ENCODE measurements at places on chromosomes 6 and 20.

- no peak for DNase-seq
These were observed 27.6 kb downstream of the ZNF311 start for GRCh38 chr6:28977341-28978132.

DNA sequence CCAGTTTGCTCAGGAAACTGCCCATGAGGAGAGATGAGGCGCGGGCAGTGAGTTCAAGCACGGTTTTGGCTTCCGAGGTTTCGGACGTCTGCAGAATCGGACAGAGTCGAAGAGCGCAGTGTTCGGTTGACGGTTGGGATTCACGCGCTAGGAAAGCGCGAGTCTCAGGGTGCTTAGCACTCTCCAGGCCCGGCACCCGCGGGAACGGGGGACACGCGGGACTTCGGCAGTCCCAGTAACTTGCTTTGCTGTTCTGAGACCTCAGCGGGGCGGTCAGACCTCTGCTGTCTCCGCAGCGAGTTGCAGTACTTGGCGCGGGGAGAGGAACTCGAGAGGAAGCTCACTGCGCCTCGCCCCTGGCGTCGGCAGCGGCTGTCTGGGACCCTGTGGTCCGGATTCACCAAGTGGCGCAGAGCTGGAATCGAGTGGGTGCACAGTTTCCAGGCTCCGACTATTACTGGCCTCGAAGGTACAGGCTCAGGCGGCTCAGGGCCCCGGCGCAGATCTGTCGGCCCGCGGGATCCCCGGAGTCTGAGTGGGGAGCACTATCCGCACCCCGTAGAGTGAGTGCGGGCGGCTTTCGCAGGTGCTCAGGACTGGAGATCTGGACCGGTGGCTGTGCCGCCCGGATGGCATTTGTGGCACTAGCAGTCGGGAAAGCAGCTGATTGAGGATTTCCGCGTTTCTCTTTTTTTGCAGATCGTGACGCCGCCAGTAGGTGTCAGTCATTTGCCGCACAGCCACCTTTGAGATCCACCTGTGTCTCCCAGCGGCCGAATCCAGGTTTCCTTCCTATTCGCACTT lies at the start of gene POM121L2:
Gene POM121L2, minus strand, starts transcription at position 128 of the 804 bp plus-strand sequence. Its CDS starts 103 bp downstream, at position 25.
- DNase-seq = no peak

GRCh38 chr20:59955131-59955796 lies 3.0 kb upstream of the CDH26 start:
- DNase-seq = no peak

- no peak for DNase-seq
These were observed 111.5 kb downstream of the KHDRBS2 start for GRCh38 chr6:62174548-62174947.

- no peak for DNase-seq
These were observed 64.8 kb downstream of the SLC22A3 start for GRCh38 chr6:160412993-160413392.

DNA sequence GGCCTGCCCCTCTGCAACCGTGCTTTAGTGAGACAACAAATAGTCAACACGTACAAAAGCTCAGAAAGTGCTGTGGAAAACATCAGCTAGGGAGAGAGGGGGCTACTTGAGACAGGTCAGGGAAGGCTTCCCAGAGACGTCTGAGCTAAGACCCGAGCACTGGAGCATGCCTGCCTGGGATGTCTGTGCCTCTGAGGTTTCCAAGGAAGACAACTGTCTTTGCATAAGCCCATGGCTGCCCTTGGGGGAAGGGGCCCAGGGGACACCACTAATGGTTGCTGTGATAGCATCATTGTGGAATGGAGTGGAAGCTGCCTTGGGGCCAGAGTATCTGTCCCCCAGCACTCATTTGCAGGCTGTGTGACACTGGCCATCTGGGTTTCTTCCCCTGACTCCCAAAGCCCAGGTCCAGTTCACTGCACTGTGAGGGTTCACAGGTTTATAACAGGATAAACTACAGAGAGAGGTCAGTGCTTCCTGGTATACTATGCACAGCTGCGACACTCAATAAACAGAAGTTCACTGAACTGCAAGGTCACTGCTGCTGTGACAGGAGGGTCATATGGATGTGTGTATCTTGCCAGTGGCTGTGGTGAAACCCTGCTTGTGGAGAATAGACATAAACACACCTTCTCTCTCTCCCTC lies 1.5 kb upstream of the ARFGEF2 start:
- no peak for DNase-seq

DNA sequence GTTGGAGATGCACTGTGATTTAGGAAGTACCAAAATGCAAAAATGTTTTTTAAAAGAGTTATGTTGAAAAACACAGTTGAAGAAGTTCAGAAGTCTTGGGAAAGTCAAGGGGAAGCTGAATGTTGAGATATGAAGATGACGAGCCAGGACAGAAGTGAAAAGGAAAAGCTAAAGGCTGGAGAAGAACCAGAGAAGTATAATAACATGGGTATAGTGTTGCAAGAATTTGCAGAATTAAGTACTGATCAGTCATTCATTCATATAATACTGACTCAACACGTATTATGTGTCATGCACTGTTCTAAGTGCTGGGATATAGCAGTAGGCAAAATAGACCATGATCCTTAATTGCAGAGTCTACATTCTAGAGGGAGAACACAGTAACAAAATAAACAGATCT lies 432.8 kb downstream of the CDC5L start:
- no peak for DNase-seq

GRCh38 chr20:54431156-54431944 lies 44.0 kb upstream of the DOK5 start:
- no peak for DNase-seq

DNA sequence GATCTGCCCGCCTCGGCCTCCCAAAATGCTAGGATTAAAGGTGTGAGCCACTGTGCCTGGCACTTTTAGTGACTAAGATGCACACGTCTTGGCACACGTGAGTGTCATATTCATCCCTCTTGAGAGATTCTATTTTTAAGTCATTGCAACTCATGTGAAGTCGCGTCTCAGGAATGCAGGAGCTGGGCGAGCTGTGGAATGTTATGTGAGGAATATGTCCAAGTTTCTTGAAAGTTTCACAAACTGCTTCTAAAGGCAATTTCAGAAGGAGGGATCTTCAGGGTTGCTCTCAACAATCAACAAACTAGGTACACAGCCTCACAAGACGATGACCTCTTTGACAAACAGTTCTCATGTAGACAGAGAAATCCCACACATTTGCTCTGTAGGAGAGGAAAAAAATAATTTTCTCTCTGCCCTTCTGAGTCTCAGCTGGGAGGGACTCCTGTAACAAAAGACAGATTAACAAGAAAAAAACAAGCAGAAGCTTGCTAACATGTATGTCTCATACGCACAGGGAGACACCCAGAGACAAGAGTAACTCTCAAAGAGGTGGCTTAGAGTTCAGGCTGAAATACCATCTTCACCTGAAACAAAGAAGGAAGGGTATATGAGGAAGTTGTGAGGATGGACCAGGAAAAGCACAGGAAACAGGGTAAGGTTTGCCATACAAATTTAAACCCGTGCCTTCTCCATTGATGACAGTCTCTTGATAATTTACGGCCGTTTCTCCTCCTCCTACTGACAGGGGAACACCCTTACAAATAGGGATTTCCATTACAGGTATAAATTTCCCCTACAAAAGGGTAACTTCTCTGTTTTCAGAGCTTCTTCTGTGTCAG lies 45.3 kb upstream of the FAM50B start:
- DNase-seq = peak; percentile 92

GRCh38 chr20:13264907-13265306 lies 43.8 kb downstream of the ISM1 start:
- DNase-seq = no peak

- DNase-seq = no peak
These were observed 237.0 kb downstream of the NKAIN2 start for GRCh38 chr6:124040655-124041054.

DNA sequence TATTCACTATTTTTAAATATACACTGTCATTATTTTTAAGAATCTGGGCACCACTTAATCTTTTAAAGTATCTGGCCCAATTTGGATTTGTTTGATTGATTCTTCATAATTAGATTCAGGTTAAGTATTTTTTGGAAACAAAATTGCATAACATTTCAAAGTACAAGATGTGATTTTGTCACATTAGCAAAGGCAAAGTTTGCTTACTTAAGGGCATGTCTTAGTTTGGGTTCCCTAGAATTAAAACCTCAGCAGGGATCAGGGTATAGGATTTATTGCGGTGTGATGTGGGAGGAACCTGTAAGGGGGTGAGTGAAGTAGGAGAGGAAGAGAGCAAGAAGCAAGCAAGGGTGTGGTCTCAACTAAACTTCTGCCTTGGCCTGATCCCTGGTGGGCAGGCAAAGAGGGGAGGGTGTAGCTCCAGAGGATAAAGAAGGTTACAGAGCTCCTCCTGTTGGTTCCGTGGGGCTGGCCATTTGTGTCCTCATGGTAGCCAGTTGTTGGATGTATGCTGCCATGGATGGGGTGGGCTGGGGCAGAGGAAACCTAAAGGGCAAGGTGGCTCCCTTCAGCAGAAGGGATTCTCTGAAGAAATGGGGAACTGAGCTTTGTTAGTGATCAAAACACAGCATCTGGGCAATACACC lies 668.7 kb upstream of the SLC35B3 start:
- DNase-seq = no peak

DNA sequence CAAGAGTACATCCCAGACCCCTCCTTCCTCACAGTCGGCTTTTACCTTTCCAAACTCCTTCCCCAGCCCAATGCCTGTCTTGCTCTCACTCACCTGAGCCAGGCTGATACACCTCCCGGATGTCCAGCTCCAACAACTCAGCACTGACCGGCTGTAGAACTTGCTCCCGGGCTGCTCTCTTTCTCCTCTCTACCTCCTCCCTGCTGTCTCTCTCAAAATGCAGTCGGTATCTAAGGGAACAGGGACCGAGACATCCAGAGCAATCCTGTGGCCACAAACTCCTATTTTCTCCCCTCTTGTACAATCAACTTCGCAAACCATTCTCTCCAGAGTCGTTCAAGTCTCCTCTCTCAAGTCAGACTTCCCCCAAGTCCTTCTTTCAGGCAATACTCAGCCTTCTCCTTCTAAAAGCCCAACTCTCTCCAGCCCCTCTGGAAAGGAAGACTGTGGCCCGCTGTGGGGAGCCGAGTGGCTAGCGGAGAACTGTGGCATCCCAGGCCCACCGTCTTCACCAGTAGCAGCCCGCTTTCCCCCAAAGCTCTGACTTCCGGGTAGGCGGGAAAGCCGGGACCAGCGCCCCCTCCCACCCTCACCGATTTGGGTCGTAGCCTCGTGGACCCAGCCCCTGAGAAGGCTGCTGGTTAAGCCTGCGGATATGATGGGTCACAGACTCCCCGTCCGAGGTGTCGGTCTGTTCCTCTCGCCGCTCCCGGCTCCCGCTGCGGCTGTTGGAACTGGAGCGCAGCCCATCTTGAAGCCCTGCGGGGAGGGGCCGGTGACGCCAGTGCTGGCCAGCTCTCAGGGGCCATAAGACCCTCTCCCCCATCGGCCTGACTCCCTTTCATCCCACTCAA lies 1.1 kb downstream of the GNL1 start:
- no peak for DNase-seq

DNA sequence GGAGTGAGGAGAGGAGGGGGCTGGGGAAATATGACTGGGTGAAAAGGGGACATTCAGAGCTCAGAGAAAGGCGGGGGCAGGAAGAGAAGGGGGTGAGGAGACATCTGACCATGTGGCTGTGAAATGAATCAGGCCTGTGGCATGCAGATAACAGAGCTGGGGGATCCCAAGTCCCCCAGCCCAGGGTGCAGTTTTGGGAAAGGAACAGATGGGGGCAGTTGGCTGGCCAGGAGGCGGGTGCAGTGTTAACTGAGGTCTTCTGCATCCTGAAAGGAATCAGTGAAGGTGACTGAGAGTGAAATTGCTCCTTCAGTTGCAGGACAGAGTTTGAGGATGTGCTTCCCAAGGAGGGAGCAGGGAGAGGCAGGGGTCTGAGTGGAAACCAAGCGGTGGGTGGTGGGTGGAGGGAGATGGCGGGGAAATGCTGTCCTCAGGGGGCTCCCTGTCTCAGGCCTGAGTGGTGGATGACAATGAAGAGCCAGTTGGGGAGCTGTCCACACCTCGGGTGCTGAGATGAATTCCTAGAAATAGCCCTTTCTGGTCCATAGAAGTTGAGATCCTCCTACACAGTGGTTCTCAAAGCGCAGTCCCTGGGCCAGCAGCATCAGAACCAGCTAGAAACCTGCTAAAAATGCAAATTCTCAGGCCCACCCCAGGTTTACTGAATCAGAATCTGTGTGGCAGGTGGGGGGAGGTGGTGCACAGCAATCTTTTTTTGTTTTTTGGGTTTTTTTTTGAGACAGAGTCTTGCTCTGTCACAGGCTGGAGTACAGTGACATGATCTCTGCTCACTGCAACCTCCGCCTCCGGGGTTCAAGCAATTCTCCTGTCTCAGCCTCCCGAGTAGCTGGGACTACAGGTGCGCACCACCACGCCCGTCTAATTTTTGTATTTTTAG lies 26.0 kb upstream of the CCDC167 start:
- DNase-seq = no peak

DNA sequence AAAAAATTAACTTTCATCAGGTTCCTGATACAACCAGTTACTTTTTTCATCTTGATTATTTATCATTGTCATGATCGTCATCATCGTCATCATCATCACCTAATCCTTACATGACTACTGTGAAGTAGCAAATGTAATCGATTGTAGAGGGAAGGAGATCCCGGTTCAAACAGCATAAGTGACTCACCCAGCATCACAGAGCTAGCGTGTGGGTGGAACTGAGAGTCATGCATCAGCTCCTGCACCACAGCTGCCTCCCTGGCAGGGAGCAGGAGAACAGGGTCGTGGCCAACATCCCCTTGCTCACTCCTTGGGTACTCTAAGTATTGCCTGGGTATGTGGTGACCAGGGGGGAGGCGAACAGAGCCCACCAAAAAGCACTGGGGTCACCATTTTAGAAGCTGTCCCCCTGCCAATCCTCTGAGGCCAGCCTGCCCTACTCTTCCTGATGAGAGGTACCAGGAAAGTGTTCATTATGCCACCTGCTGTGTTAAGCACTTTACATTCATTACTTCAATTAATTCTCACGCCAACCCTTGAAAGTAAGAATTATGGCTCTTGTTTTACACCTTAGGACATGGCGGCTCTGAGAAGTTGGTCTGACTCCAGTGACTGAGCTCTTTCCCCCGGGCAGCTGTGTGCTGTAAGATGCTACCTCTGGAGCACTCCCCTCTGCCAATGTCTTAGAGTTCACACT lies 425.2 kb downstream of the CD83 start:
- no peak for DNase-seq

DNA sequence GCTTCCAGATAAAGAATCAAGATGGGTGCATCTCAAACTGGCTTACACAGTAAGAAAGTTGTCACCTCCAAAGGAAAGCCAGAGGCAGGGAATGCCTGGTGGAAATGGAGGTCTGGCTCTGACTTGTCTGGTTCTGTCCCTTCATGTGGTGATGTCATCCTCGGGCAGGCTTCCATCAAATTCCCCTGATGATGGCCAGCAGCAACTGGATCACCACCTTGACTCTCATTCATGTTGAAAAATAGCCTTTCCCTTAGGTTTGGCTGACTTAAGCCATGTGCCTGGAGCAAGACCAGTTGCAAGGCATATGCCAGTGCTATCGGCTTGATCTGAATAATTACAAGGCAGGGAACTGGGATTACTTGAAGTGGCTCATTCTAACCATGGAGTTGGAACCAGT lies 28.8 kb downstream of the IMPG1 start:
- DNase-seq = no peak

GRCh38 chr6:121733234-121733633 lies 297.8 kb downstream of the GJA1 start:
- DNase-seq = no peak

- DNase-seq = peak; percentile 16
These were observed 54.3 kb downstream of the MYLIP start for GRCh38 chr6:16183187-16183664.
